ENCODE measurements at places on chromosomes 13 and 19. TPM values are rescaled to one million over a fixed set of nuclear protein-coding genes. Genes with fewer than 3 reads are reported as not detected.

The IFNL2 gene
- total RNA-seq: not detected

The ZNF418 gene
- total RNA-seq: 9.4 TPM

The SLC25A41 gene
- 0.58 TPM for total RNA-seq

The PABPC3 gene
- total RNA-seq: 0.17 TPM

The SULT2B1 gene
- total RNA-seq: 2.8 TPM

The OR4F17 gene
- total RNA-seq: not detected

The IRGC gene
- total RNA-seq: not detected

The IGFL3 gene
- not detected for total RNA-seq

The ZNF677 gene
- total RNA-seq: 16.9 TPM

The CBY2 gene
- not detected for total RNA-seq

The SHISA7 gene
- not detected for total RNA-seq

The PLEKHF1 gene
- total RNA-seq: 8.5 TPM

The CGB7 gene
- total RNA-seq: 0.09 TPM

The CEACAM16 gene
- not detected for total RNA-seq

The XPO4 gene
- 18.3 TPM for total RNA-seq

The ZNF98 gene
- total RNA-seq: 0.63 TPM

The VSTM2B gene
- total RNA-seq: not detected

The TJP3 gene
- 36.2 TPM for total RNA-seq

The NOTCH3 gene
- 73.2 TPM for total RNA-seq

The DAND5 gene
- total RNA-seq: not detected

The TOMM40 gene
- total RNA-seq: 79.9 TPM

The ZNF541 gene
- total RNA-seq: 0.50 TPM

The ZIM2 gene
- 0.45 TPM for total RNA-seq

The ZFR2 gene
- 0.26 TPM for total RNA-seq

The ERCC1 gene
- 56.1 TPM for total RNA-seq

The CTXN1 gene
- total RNA-seq: 8.5 TPM

The SHFL gene
- 30.9 TPM for total RNA-seq

The HNRNPL gene
- 321 TPM for total RNA-seq

The C19orf38 gene
- 3.2 TPM for total RNA-seq

The TPTE2 gene
- total RNA-seq: not detected

The TYROBP gene
- 205 TPM for total RNA-seq

The REEP6 gene
- 1.6 TPM for total RNA-seq

The FBXW9 gene
- total RNA-seq: 6.0 TPM

The PROZ gene
- not detected for total RNA-seq

The APC2 gene
- total RNA-seq: 0.06 TPM

The ADGRE1 gene
- total RNA-seq: 1.3 TPM

The OR7G3 gene
- not detected for total RNA-seq

The MEIOSIN gene
- not detected for total RNA-seq

The GJB2 gene
- 4.3 TPM for total RNA-seq

The RASIP1 gene
- 25.4 TPM for total RNA-seq

The FAM216B gene
- 7.9 TPM for total RNA-seq

The NCAN gene
- not detected for total RNA-seq

The BEST2 gene
- total RNA-seq: not detected

The PRTN3 gene
- total RNA-seq: 0.58 TPM

The ZNF880 gene
- total RNA-seq: 12.8 TPM

The AP1M2 gene
- 36.5 TPM for total RNA-seq

The LILRB4 gene
- total RNA-seq: 16.5 TPM

The LHB gene
- total RNA-seq: not detected

The RFPL4A gene
- not detected for total RNA-seq

The ZNF132 gene
- 7.1 TPM for total RNA-seq
